Mesangial cell (primary cell): ENCODE measurements at places on chromosomes 7 and 10. TPM values are rescaled to one million over a fixed set of nuclear protein-coding genes. Genes with fewer than 3 reads are reported as not detected.

Gene ANKRD7
- 1.6 and 2.3 TPM in 2 replicates for total RNA-seq

Gene GDF2
- not detected in 2 replicates for total RNA-seq

Gene DOCK1
- total RNA-seq: 38.3 and 43.6 TPM in 2 replicates

Gene MINPP1
- total RNA-seq: 26.4 and 30.0 TPM in 2 replicates

Gene SUN3
- total RNA-seq: 0.51 TPM in 1 of 2 replicates, not detected in the other

Gene COL26A1
- 0.16 and 0.25 TPM in 2 replicates for total RNA-seq

Gene ZCCHC24
- 10.3 and 19.3 TPM in 2 replicates for total RNA-seq

Gene NEUROD6
- total RNA-seq: not detected in 2 replicates
